ENCODE measurements at places on chromosomes 5 and 9.

DNA sequence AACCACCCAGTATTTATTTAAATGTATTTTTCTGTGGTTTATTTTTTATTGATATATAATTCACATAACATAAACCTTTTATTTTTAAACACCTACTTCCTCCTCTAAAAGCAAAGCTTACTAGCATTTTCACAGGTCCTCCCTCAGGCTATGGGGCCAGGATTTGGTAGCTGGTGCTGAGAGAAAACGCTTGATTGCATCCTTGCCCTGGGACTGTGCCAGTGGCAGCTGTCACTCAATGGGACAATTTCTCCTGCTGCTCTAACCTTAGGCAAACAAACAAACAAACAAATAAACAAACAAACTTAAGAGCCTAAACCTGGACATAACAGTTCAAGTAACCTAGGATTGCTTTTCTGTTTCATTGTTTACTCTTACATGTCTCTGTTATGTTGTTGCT, 102.7 kb downstream of the FOCAD start:
- DNase-seq: no peak

GRCh38 chr9:33852216-33852826, 35.4 kb downstream of the UBE2R2 start:
- peak; percentile 37 for DNase-seq

DNA sequence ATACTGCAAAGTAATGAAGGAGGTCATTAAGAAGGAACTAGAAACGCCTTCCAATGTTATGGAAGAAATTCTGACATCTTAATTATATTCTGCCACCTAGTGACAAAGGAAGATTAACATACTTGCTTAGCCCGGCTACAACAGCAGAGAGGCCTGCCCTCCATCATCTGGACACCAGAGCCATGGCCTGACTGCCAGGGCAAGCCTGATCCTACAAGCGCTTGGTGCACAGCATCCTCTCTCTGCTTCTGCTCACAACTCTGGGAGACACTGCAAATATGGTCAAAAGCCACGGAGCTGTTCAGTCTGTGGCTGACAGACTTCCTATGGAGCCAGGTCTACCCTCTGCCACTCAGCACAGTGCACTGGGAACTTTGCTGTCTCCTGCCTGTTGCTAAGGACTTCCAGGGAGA, 87.3 kb upstream of the SLC44A1 start:
- peak; percentile 66 for DNase-seq

GRCh38 chr5:13640270-13640669, 304.2 kb downstream of the DNAH5 start:
- DNase-seq: no peak

DNA sequence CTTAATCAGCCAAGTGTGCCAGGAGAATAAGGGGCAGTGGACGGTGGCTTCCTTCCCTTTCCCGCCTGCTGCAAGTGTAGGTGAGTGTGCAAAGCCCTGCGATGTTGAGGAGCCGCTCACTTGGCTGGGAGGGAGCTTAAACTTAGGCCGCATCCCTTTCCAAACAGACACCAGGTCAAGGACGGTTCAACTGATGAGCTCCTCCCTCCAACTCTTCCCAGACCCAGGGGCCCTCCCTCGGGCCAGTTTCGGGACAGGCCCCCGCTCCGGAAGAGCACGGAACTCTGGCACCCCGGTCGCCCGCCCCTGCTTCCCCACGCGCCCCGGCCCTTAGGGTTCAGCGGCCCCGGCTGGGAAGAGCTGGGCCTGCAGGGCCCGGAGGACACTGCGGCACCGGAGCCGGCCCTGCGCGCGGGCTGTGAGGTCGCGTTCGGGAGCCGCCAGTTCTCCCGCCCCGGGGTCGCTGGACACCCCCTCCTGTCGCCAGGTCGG, 481 bp downstream of the MRPL36 start:
- peak; percentile 57 for DNase-seq

DNA sequence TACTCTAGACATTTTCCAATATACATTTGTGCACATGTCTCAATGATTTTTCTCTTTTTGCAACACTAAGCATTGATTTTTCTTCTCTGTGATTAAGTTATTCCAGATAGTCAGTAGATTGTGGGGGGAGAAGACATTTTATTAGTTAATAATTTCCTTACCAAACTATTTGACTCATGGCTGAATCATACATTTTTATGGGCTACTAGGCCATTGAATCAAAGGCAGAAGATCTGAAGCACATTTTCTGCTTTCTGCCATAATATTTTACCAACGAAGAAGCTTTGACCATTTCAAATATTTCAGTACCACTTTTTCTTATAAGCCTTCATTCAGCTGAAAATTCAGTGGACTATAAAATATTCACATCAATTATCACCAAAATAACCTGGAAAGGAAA, 175.6 kb downstream of the IRX2 start:
- no peak for DNase-seq
